NCI-H2171 (cell line): ENCODE measurements at places on chromosomes 12 and 14.

DNA sequence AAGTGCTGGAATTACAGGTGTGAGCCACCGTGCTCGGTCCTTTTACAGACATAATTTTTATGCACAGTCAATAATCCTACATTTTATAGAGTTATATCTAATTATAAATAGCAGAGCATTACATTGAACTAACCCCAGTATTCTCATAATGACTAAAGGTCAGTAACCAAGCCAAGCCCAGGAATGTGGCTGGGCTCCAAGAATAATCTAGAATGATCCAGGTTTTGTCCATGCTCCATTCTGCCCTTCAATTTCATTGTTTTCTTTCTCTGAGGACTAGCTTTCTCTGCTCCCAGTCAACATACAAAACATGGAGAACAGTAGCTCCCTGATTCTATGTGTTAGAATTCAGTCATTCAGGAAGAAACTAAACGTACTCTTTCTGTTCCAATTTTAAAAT lies 92.1 kb upstream of the KRR1 start:
- DNase-seq, result no peak

GRCh38 chr12:52245962-52246569 lies 13.0 kb downstream of the KRT7 start:
- no peak for DNase-seq

GRCh38 chr12:65217086-65217485 lies 47.7 kb downstream of the LEMD3 start:
- no peak for DNase-seq

GRCh38 chr14:60094306-60094897 lies 2.7 kb downstream of the PCNX4 start:
- no peak for DNase-seq

DNA sequence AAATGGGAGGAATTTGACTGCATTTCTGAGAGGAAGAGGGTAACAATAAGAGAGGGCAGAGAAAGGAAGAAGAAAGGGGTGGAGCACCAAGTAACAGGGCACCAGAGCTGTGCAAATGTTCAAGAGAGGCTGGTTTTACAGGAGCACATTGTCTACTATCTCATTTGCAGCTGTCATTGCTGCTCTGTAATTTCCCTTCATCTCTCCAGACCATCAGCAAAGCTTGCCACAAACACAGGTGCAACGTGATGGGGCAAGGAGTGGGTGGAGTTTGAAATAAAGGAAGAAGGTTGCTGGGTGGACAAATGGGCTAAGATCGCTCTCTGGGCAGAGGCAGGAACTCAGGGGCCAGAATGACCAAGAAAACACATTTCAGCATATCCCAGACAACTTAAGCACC lies 47.9 kb upstream of the PLEKHG6 start:
- DNase-seq, result no peak

DNA sequence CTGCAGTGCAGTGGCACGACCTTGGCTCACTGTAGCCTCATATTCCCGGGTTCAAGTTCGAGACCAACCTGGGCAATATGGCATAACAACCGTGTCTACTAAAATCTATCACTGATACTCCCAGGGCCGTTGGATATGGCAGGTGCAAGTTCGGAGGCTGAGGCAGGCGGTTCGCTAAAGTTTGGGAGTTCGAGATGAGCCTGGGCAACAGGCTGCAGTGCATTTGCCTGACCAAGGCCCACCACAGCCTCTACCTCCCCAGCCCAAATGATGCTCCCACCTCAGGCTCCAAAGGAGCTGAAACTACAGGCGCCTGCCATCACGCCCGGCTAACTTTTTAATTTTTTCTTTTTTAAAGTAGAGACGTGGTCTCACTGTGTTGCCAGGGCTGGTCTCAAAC lies 177.1 kb upstream of the ALG10B start:
- no peak for DNase-seq

- DNase-seq, result no peak
Measured at GRCh38 chr12:75890141-75890540, 141.4 kb downstream of the PHLDA1 start.

GRCh38 chr14:92645841-92646478 lies 102.5 kb downstream of the LGMN start:
- no peak for DNase-seq

- no peak for DNase-seq
Measured at GRCh38 chr12:108572166-108572790, 9.9 kb downstream of the ISCU start.

DNA sequence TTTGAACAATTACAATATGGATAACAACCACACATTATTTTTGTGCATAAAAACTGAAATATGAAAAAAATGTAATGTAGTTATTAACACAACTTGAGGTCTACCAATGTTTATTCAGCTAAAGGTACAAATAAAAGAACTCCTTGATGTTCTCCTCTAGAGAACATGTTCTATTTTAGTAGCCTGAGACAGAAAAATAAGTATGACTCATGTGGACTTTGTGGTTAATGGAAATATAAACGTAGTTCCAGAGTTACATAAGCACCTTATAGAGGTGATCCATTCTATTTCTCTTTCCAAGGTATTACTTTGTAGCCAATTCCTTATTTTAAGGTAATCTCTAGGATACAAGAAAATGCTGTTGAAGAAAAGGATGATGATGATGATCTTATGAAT lies 25.7 kb downstream of the ALKBH1 start:
- DNase-seq, result no peak

GRCh38 chr12:16435875-16436554 lies 88.6 kb downstream of the MGST1 start:
- no peak for DNase-seq

DNA sequence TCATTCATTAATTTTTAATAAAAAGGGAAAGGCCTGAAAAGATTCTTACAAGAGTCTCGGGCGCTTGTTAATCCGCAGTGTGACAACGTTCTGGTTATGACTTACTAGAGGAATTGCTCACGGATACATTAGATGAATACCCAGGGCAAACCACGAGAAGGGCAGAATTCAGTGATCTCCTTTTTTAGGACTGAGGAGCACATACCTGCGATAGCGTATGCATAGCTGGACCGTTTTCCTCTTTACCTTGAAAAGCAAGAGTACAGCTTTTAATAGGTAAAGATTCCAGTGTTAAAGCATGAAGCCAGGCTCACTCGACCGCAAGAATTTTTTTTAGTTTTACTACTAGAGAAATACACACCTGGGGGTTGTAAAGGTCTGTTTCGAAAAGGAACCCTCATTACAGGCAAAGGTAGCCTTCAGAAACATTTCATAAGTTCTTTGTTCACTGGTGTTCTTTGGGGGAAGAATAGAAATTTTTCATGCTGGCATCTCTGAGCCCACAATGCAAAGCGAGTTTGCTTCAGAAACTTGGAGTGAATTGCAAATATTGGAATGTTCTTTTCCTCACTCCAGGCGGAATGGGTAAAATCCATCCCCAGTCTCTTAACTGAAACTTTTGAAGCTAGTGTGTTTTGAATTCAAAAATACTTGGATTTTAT lies 953 bp downstream of the MAPK1IP1L start:
- DNase-seq, result no peak

DNA sequence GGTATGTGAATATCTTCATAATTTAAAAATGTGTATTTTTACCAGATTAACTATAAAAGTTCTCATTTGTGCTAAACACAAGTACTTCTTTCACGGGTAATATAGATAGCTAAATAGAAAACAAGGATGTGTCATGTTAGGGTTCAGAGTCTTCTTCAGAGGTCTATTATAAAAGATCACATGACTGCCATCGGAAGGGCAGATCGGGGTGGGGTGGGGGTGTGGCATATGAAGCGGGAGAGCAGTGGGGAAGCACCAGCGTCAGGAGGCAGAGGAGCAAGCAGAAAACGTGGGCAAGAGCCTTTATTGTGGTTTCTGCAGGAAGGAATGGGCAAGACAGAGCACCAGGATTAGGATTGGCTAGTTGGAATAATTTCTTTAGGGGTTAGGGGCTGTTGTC lies 63.7 kb upstream of the DNM1L start:
- DNase-seq, result no peak

GRCh38 chr14:89206389-89207031 lies 210.5 kb downstream of the FOXN3 start:
- DNase-seq, result peak; percentile 10

- DNase-seq, result no peak
Measured at GRCh38 chr12:96136161-96136560, 58.0 kb upstream of the ELK3 start.

DNA sequence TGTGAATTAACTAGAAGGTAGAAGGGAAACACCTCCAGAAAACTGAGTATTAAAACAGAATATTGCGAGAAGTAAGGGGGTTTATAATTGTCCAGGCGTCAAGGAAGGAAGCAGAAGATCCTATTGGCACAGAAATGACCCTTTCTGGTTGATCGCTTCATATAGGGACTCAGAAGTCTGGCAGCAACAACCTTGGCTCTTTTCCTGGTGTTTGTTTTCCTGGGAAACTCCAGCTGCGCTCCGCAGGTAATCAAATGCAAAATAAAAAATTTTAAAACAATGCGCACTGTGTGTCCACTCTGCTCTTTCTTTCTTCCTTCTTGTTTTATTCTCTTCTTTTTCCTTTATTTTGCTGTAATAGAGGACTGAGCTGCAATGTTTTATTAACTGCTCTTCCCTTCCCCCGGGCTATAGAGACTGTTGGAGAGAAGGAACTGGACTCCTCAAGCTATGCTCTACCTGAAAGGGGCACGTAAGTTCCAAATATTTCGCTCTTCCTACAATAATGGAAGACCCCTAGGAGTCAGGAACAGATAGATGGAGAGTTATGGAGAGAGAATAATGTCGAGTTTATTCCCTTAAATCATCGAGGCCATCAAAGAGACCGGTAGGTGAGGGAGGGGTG lies 737 bp downstream of the SPX start:
- peak; percentile 45 for DNase-seq

GRCh38 chr12:80756875-80757274 lies 40.2 kb downstream of the MYF5 start:
- DNase-seq, result no peak

- no peak for DNase-seq
Measured at GRCh38 chr12:58877243-58877743, 43.0 kb downstream of the LRIG3 start.

DNA sequence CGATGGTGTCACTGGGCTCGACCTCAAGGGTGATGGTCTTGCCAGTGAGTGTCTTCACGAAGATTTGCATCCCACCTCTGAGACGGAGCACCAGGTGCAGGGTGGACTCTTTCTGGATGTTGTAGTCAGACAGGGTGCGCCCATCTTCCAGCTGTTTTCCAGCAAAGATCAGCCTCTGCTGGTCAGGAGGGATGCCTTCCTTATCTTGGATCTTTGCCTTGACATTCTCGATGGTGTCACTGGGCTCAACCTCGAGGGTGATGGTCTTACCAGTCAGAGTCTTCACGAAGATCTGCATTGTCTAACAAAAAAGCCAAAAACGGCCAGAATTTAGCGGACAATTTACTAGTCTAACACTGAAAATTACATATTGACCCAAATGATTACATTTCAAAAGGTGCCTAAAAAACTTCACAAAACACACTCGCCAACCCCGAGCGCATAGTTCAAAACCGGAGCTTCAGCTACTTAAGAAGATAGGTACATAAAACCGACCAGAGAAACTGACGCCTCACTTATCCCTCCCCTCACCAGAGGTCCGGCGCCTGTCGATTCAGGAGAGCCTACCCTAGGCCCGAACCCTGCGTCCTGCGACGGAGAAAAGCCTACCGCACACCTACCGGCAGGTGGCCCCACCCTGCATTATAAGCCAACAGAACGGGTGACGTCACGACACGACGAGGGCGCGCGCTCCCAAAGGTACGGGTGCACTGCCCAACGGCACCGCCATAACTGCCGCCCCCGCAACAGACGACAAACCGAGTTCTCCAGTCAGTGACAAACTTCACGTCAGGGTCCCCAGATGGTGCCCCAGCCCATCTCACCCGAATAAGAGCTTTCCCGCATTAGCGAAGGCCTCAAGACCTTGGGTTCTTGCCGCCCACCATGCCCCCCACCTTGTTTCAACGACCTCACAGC lies 717 bp downstream of the UBC start:
- DNase-seq, result no peak

- DNase-seq, result peak; percentile 23
Measured at GRCh38 chr14:69708586-69709560, 58.1 kb upstream of the SRSF5 start.

- DNase-seq, result no peak
Measured at GRCh38 chr14:68757618-68758081, 35.2 kb downstream of the ZFP36L1 start.

GRCh38 chr12:110548678-110549077 lies 34.4 kb downstream of the PPTC7 start:
- no peak for DNase-seq

GRCh38 chr12:34625116-34625515 lies 602.8 kb downstream of the ALG10 start:
- peak; percentile 5 for DNase-seq

GRCh38 chr14:87409393-87409792 lies 583.6 kb downstream of the GALC start:
- DNase-seq, result no peak

- no peak for DNase-seq
Measured at GRCh38 chr14:64806862-64807495, 72.7 kb downstream of the SPTB start.

- DNase-seq, result no peak
Measured at GRCh38 chr14:58315606-58316005, 17.3 kb downstream of the ARID4A start.

DNA sequence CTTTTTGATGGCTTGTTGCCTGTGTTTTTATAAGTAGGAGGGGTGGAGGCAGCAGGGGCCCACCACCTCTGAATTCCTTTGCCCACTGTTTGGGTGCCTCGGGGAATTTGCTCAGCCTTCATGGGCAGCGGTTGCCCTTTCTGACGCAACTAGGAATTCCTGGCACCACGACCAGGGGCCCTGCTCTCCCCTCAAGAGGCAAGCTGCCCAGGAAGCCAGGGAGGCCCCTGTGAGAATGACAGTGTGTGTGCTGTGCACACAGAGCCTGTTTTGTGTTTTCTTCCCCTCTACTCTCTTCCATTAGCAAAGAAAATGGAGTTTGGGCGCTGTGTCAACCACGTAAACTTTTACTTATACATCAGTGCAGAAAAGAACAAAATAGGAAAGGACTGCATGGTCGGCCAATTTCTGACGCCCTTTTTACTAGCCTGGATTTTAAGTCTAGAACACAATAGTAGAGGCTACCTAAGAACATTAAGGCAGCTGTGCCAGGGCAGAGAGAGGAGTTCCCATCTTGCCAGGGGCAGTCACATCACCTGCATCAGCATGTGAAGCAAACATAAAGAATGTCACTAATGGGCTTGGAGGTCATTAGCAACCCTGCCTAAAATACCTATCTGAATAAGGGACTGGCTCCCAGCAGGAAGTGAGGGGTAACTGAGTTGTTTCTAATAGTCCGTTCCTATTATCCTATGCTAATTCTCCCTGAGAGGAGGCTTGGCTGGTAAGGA lies 17.9 kb upstream of the PTGR2 start:
- DNase-seq, result no peak
